ENCODE measurements at places on chromosomes 3 and 15.

DNA sequence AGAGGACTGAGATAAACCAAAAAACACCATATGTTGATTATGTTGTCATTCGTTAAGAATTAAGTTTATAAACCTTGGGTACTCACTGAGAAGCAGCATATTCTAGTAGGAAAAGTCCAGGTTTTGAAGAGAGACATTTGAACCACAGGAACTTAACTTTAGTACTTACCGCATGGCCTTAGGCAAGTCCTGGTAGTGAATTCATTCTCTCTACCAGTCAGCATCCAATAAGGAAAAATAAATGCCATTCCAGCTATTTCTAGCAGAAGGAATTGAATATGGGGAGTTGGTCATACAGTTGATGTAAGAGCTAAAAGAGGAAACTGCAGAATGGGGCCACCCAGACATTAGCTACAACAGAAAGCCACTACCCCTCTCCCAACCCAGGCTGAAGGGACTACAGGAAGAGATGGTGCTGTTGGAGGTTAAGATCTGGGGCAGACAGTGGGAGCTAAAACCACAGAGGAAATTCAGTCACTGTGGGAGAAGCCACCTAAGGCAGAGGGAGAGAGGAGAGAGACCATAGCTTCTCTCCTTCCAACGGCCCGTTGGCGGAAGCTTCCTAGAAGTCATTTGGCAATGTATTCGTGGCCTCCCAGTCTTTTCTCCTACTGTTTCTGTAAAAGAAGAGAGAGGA, 133.8 kb upstream of the RARB start:
- no peak for DNase-seq

DNA sequence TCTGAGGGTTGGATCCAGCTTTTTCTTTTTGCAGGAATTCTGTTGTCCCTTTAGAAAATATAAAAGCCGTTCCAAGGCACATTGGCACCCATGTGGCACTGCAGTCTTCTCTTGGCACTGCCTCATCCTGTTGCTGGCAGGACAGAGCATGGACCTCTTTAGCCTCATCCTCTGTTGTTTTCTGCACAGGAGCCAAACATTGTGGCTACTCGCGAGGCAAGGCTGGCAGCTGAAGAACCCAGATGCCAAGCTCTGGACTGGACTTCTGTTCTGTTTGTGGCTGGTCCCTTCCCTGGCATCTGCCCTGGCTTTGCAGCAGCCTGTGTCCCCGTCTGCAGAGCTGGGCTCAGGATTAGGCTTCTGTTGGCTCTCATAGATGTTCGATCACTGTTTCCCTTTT, 224.7 kb upstream of the TBC1D5 start:
- DNase-seq = no peak

- no peak for DNase-seq
Observed at GRCh38 chr3:154176036-154176435, 54.8 kb downstream of the ARHGEF26 start.

- no peak for DNase-seq
Observed at GRCh38 chr3:197820550-197821335, 29.7 kb downstream of the LRCH3 start.

DNA sequence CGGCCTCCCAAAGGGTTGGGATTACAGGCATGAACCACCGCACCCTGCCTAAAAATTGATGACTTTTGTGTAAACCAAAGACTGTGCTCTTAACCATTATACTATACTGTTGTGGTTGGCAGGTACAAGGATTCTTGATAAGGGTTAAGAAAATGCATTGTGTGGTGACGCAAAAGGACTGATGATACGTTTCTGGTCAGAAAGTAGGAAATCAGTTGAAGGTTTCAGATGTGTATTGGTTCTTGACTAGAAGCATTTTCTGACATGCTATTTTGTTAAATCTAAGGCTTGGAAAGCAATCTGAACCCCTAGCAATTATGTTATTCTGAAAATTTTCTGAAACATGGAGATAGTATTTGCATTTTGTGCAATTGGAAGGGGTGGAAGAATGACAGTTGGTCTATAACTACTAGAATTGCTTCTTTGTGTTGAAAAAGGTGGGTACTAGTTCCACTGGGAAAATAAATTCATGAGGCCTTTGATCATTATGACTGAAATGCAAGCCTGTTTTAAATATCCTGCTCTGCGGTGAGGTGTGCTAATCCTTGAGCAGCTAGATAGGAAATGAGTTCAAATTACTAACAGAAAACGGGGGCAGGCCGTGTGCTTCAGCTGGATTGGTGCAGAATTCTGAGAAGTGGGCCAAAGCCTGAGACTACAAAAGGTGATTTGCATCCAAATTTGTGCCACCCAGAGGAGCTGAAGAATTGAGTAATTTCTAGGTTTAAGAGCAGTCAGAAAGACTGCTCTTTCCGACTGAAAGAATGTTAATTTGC, 66.0 kb upstream of the LRRFIP2 start:
- no peak for DNase-seq

DNA sequence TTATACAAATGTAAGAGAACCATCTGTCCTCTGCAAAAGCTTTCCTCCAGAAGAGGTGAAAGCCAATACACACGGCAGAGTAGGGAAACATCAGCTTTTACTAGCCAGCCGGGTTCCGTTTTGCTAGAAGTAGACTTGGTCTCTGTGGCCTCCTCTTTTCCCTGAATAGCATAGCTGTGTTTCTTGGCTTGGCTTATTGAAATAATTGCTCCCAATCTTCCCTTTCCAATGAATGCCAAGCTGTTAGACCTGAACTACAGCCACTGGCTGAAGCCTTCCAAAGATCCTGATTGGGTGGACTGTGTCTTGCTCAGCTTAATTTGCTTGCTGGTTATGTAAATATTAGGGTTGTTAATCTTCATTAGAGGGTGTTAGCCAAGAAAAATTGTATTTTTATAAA, 157.8 kb upstream of the ROPN1 start:
- no peak for DNase-seq

- DNase-seq = no peak
Observed at GRCh38 chr15:101566748-101567488, 77.4 kb upstream of the PCSK6 start.

DNA sequence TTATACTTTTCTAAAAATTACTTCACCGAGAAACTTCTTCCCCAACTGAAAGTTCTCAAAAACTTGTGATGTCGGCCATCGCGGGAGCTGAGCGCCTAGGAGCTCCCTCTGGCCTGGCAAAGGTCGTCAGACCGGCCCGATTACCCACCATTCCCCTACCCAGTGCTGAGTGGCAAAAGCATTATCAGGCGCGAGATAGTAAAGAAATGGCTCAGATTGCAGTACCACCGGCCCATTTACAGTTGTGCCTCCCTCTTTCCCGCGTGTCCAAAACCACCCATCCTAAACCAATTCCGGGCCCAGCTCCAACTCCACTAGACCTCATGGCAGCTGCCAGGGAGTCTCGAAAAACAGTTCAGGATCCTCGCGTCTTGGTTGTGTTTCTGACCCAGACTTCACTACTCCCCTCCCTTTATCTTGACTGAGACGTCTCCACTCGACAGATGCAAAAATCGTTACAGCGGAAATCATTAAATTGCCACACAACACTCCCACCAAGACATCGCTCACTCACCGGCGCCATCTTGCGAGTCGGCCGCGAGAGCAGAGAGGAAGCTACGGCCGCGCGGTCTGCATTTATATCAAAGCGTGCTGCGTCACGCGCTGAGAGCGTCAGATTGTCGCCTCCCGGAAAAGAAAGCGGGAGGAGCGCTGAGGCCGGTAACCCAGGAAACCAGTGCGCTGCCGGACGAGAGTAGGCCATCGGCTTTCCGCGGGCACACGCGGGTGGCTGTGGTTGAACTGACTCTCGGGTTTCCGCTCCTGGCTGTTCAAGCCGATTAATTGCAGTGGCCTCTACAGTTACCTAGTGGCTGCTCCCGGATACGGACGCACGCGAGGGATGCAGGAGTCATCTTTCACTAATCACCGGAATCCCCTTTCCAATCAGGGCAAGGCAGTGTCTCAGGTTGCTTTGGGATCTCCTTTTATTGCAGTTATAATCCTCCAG, at the start of gene RPL22L1:
RPL22L1 (minus strand) TSS at position 551 of the 949 bp plus-strand sequence; CDS start at position 523, 28 bp downstream.
- DNase-seq = peak; percentile 94

GRCh38 chr3:45093176-45093575, 53.0 kb downstream of the CDCP1 start:
- no peak for DNase-seq

GRCh38 chr3:168470380-168470779, 374.7 kb upstream of the GOLIM4 start:
- DNase-seq = no peak

GRCh38 chr3:134859341-134859740, 64.3 kb downstream of the EPHB1 start:
- no peak for DNase-seq

GRCh38 chr3:172630316-172630715, 80.6 kb downstream of the NCEH1 start:
- peak; percentile 63 for DNase-seq

- no peak for DNase-seq
Observed at GRCh38 chr3:181613191-181613590, 98.5 kb upstream of the SOX2 start.

DNA sequence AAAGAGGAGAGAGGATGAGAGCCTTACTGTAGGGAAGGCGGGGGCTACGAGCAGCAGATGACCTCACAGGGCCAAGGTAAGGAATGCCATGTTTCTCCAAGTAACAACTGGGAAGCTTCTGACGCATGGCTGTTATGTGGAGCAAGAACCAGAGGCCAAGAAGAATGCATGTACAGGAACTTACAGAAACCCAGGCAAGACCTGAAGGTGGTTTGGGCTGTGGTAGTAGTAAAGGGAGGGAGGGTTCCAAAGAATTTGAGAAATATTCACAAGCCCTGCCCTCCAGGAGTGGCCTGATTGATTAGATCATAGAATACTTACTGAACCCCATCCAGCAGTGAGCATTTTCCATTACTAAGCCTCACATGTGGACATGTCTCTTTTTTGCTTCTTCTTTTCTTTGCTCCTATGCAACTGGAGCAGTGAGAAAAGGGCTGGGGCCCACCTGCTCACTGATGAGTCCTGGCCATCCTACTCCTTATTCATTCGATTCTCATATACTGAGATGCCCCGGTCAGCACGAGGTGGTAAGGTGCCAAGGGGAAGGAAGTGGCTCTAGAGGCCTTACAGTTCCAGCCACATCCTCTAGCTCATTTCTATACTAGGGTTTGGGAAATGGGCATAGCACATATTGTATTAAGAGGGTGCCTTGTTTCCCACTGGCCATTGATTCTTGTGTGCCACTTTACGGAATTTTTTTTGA, 8.3 kb upstream of the SLC12A8 start:
- peak; percentile 78 for DNase-seq

DNA sequence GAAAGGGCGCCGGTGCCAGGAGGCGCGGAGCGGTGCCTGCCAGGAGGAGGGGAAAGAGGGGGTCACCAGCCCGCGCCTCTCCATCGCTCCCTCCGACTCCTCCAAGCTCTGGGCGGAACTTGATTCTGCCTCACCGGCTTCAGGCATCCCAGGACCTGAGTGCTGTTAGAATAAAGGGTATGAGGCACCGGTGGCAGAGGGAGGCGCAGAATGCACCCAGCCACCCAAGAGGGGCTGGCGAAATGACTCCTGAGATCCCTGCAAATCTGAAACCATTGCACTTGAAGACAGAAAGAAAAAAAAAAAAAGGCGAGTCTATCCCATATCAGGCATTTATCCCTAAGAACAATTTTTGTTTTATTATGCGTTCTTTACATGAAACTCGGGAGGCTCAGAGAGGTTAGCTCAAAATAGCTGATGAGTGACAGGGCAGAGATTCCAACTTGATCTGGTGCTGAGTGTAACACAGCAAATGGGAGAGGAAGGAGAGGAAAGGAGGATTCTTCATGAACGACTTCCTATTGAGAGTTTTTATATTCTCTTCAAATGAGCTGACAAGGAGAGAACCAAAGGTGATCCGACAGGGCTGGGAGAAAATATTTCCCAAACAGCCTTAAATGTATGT, 157.0 kb upstream of the FRMD4B start:
- no peak for DNase-seq

- peak; percentile 30 for DNase-seq
Observed at GRCh38 chr3:21509731-21510470, 241.1 kb downstream of the ZNF385D start.

DNA sequence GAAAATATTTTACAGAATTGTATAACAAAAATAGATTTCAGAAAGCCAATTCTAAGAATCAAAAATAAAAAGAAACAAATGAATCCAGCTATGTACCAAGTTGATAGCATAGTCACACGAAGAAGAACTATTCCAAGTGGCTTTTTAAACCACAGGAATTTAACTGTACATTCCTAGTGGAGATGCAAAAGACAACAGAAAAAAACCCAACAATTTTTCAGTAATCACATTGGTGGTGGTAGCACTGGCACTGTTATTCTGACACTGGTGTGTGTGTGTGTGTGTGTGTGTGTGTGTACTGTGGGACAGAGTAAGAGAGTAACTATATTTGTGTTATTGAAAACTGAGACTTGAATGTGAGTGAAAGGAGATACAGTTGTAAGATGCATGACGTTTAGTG, 9.1 kb downstream of the BFSP2 start:
- peak; percentile 87 for DNase-seq

DNA sequence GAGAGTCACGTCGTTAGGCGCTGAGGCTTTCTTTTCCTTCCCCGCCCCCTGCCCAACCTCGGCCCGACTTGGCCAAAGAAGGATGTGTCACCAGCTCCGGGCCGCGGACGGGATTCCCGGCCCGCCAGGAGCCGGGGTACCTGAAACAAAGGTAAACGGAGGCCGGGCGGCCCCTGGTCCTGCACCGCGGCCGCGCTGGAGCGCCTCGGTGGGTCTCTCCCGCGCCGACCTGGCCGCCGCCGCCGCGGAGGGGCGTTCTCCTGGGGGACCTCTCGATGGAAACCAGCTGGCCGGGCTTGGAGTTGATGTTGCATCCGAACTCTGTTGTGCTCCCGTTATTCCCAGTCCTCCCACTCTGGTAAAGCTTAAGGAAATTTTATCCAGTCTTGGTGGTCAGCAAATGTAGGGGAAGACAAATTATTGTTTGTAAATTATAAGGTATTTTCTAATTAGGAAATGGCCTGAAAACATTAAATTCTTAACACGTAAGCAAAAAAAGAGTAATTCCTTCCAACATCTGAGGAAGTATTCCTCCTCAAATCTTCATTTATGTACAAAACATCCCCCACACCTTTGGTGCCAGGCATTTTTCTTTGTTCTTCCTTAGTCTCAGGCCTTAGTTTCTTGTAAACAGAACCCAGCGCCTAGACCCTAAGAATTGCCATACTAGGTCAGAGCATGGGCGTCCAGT, 888 bp downstream of the PPP2R3A start:
- DNase-seq = no peak
